Activated B cell treated with CpG ODN at 0.5 μM for 24 hours (primary cell): ENCODE measurements at places on chromosomes 13 and 19. TPM values are rescaled to one million over a fixed set of nuclear protein-coding genes. Genes with fewer than 3 reads are reported as not detected.

DNA sequence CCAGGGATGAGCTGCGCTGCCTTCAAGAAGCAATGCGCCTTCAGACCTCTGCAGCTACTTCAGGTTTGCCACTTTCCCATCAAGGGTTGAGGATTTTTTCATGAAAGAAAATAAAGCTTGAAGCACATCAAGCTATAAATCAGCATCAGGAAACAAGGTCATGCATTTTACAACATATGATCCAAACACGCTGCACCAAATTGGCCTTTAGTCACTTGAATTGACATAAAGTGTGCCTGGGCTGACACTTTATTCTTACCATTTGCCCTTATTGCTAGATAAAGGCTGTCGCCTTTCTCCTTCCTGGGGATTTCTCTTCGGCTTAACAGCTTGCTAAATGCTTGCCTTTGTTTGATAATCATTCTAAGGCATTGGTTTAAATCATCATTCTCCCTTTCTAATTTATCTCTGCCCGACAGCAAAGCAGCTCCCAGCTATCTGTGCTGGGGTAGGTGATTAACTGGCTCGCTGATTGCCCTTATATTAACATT, 87.7 kb downstream of the LHFPL6 start:
- no peak for DNase-seq

GRCh38 chr19:50719566-50719965, at the start of gene SHANK1:
TSS of gene SHANK1 (minus strand) at chr19:50719802. CDS start at chr19:50716919, 2,883 bp downstream.
- no peak for DNase-seq

- DNase-seq: no peak
These were observed 47.2 kb downstream of the CHST8 start for GRCh38 chr19:33668968-33669367.

GRCh38 chr13:71378961-71379905, 487.8 kb downstream of the DACH1 start:
- DNase-seq: no peak

- no peak for DNase-seq
These were observed 10.2 kb downstream of the DOT1L start for GRCh38 chr19:2173767-2174577.

DNA sequence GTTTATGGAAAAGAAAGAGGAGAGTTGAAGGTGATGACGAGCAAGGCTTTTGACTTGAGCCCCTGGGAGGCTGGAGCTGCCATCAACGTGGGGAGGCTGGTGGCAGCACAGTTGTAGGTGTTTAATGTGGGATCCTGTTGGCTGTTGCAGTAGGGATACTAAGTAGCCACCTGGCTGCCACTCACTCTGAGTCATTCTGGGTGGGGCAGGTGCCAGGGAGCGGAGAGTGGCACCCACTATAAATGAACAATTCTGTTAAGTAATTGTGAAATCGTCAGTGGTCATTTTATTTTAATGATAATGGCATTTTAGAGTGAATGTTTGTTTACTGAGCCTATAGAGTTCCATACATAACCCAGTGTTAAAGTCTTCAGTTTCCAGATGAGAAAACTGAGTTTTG, 9.8 kb downstream of the ZNF317 start:
- no peak for DNase-seq

GRCh38 chr19:11814700-11815035, 595 bp downstream of the ZNF440 start:
- DNase-seq: no peak

DNA sequence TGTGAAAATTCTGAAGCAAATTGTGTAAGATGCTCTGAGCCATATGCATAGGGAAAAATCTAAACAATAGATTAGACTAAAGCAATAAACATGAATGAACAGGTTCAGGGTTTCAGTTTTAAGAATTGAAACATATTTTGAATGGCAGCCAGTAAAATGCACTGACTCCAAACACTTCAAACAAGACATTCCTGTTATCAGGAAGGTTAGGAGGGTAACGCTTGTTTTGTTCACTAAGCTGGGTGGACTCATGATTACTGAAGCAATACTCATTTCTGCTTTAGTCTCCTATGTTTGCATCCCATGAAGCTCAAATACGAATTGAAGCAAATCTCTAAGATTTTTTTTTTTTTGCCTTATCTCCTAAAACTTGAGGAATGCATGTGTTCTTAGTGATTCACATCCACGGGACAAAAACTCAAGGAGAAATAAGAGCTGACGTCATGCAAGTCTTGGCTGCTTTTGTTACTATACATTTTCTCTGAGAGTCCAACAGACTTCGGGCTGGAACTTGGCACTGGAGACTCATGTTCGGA, 29.1 kb upstream of the IGFL4 start:
- no peak for DNase-seq

The PRR22 gene
- 7.5 and 9.8 TPM in 2 replicates for total RNA-seq

GRCh38 chr13:83515268-83516015, 366.8 kb downstream of the SLITRK1 start:
- DNase-seq: no peak

The SLC27A1 gene
- 4.3 and 4.6 TPM in 2 replicates for total RNA-seq
